HL-60 (cell line): ENCODE measurements at places on chromosomes 2 and 18.

DNA sequence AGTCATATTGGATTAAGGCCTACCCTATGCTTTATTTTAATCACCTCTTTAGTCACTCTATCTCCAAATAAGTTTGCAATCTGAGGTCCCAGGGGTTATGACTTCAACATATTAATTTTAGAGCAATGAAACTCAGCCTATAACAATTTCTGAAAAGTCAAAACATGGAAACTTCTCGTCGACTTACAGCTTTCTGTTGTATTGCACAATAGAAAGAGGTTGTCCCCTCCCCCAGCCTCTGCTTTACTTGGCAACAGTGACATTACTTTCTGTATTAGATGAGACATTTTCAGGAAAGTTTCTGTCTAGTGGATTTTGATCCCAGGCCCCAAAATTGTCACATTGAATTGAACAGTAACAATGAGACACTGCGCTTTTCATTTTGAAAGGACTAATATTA lies 326.4 kb downstream of the THSD7B start:
- DNase-seq = no peak

DNA sequence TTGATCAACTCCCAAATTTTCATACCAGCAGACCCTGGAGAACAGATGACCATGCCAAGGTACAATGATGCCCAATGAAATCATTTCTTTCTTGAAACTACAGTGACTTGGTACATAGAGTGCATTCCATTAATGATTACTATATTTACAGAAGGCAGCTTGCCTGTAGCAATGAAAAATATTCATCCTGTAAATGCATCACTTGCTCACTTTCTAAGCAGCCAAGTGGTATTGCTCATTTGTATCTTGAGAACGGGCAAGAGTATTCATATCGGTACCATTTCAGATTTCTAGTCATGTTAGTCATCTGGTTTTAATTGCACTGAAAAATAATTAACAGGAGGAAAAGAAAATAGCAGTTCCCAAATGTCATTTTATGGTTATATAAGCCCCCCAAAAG lies 59.6 kb downstream of the VIL1 start:
- no peak for DNase-seq

GRCh38 chr2:225002039-225002655 lies 40.1 kb downstream of the DOCK10 start:
- no peak for DNase-seq

GRCh38 chr2:80429251-80429650 lies 124.7 kb upstream of the LRRTM1 start:
- DNase-seq = no peak
